ENCODE measurements at places on chromosomes 12 and 14. TPM values are rescaled to one million over a fixed set of nuclear protein-coding genes. Genes with fewer than 3 reads are reported as not detected.
A peak's percentile ranks its signal among the peaks of the same experiment; 100 is the strongest.

Gene ANKS1B
- total RNA-seq = 5.8 TPM

Gene KRT85
- total RNA-seq = not detected

GRCh38 chr12:22578328-22578727 lies 34.0 kb upstream of the C2CD5 start:
- DNase-seq = peak; percentile 16

- no peak for DNase-seq
These were observed 25.0 kb downstream of the SLC15A4 start for GRCh38 chr12:128798571-128799341.

DNA sequence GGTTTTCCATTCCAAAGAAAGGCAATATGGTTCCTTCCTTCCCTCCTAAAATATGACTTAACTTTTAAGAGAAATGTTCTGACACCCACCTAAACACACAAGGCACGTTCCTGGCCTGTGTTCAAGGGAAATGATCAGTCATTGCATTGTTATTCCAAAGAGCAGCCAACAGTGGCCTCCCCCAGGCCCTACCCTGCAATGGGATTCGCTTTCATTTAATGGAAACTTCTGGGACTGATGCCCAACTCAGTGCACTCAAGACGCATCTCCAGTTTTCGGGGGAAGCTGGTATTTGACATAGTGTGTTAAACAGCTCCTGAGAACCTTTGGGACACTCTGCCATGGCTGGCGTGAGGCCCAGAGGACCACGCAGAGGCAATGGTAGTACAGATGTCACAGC lies 65.9 kb downstream of the DDX51 start:
- no peak for DNase-seq

Data from GM23338 (cell line).